ENCODE measurements at places on chromosomes 5 and 9.

- no peak for DNase-seq
Observed at GRCh38 chr5:167057665-167058064, 1233.8 kb upstream of the WWC1 start.

- no peak for DNase-seq
Observed at GRCh38 chr9:86351880-86352279, 2.3 kb downstream of the TUT7 start.

GRCh38 chr9:113589890-113590289 is 126.4 kb downstream of the RGS3 start:
- no peak for DNase-seq

GRCh38 chr5:127012916-127013315 is 17.4 kb downstream of the MARCHF3 start:
- no peak for DNase-seq

DNA sequence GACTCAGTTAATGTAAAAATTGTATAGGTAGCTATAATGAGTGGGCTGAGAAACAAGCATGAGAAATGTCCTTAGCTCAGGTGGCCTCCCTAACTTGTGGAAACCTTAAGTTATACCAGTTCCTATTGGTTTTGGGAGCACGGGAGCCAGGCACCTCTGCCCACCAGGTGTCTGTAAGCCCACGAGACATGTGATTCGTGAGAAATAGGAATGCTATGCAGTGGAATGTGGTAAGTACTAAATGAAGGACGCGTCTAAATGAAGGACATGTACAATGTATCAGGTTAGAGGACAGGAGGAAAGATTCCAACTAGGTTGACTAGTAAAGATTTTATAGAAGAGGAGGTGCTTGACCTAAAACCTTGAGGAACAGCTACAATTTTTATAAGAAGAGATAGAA is 46.0 kb upstream of the F2RL2 start:
- no peak for DNase-seq

- no peak for DNase-seq
Observed at GRCh38 chr5:23013395-23013998, 160.4 kb upstream of the CDH12 start.

- no peak for DNase-seq
Observed at GRCh38 chr9:89716559-89716958, 111.7 kb downstream of the GADD45G start.

DNA sequence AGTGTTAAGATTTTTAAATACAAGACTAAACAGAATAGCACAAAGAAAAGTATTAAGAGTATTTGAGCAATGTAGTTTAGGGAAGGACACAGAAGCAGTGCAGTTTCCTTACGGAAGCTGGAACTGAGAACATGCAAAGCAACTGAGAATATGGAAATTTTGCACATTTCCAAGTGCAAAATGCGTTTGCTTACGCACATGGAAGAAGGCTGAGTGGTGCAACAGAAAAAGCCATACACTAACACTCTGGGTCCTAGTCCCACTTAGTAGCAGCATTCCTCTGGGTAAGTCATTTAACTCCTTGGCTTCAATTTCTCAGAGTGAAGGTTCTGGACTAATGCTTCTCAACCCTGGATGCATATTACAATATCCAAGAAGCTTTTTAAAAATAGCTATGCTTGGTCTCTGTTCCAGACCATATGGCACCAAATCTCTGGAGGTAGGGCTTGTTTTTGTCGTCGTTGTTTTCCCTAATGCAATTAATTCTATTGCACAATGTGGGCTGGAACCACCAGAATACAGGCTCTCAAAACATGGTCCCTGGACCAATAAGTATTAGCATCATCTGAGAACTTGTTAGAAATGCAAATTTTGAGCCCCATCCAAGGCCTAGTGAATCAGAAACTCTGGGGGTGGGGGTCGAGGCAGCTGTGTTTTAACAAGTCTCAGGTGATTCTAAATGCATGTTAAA is 65.2 kb upstream of the DEPDC1B start:
- no peak for DNase-seq

GRCh38 chr5:65663804-65664521 is 39.1 kb downstream of the SHLD3 start:
- no peak for DNase-seq

DNA sequence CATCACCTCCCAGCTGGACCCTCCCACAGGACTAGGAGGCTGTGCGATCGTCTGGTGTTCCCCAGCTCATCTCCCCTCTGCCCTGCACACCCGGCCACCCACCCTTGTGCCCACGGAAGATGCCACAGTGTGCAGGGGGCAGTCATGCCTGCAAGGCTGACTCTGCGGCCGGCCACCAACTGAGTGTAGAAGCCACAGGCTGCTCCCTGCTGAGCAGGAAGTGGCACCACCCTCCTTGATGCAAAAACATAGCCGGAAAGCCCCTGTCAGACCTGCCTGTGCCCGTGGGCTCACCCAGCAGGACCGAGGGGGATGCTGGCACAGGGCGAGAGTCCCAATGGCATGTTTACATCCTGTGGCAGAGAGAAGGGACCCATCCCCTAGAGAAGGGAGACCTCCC is 40.3 kb upstream of the SLC12A7 start:
- DNase-seq = no peak

DNA sequence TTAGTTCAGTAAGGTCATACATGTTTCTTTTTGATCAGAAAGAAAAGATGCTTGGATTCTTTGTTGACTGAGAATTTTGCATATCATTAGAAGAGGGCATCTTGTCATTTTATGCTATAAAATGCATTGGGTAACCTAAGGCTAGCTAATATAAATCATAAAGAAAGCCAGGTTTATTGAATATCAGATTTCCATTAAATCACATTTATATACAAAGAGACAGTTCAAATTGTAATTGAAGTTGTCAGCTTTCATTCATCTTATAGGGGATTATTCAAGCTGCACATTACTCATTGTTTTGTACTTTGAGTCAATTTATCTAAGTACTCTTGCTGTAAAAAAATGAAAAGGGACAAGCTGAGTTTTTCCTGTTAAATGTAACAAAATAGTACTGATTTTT is 259.1 kb upstream of the CDH12 start:
- DNase-seq = no peak

GRCh38 chr5:76145945-76146344 is 62.8 kb downstream of the SV2C start:
- DNase-seq = no peak

Measured in C1 segment of cervical spinal cord (tissue), 14 donors.